PC-9 (cell line): ENCODE measurements at places on chromosomes 4 and X. TPM values are rescaled to one million over a fixed set of nuclear protein-coding genes. Genes with fewer than 3 reads are reported as not detected.

The CXCL11 gene
- total RNA-seq = not detected in 2 replicates

The FHDC1 gene
- 16.8 and 17.4 TPM in 2 replicates for total RNA-seq

The JADE1 gene
- 23.1 and 30.7 TPM in 2 replicates for total RNA-seq

The CT45A8 gene
- total RNA-seq = not detected in 2 replicates

The SSX1 gene
- total RNA-seq = not detected in 2 replicates

The CLDN2 gene
- total RNA-seq = not detected in 2 replicates

The GSPT2 gene
- total RNA-seq = not detected in 2 replicates
